ENCODE measurements at places on chromosomes 12 and 14.
A peak's percentile ranks its signal among the peaks of the same experiment; 100 is the strongest.

- DNase-seq = no peak
These were observed 28.5 kb downstream of the PRPF40B start for GRCh38 chr12:49651855-49652254.

GRCh38 chr12:70070494-70071007 lies 172.7 kb upstream of the CNOT2 start:
- DNase-seq = peak; percentile 36

GRCh38 chr14:102352213-102352612 lies 10.5 kb downstream of the CINP start:
- no peak for DNase-seq

DNA sequence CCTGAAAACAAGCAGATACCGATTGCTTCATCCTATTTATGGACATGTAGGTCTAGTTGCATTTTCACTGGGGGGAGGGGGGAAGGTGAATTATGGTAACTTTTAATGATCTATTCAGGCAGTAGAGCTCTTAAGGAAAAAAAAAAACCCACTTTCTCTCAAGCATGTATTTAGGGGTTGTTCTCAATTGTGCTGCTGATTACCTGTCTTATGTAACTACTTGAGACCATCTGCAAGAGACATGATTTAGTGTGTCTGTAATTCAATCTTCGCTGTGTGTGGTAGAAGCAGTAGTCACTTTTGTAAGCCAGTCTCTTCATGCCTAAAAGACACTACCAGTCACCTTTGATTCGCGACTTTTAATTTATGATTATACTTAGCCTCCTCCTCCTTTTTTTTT lies 8.9 kb downstream of the CALM1 start:
- no peak for DNase-seq

DNA sequence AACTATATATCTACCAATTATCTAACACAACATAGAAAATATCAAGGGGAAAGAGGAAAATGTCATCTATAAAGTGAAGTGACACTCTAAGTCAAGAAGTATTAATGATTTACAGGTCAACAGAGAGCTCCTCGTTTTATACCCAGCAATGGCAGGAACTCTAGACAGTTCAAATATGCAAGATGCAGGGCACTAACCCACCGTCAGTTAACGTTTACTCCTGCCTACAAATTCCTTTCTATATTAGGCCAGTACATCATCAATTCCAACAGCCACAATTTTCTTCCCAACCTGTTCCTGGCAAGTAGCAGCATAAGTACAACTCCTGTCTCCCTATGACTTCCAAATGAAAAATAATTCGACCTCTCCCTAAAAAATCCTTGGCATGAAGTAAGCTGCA lies 9.0 kb upstream of the KANSL2 start:
- no peak for DNase-seq

- DNase-seq = no peak
These were observed 17.7 kb downstream of the ERP27 start for GRCh38 chr12:14920475-14921126.

- DNase-seq = no peak
These were observed 374.9 kb downstream of the FUT8 start for GRCh38 chr14:65787461-65787860.
